ENCODE measurements at places on chromosomes 1 and 21.

DNA sequence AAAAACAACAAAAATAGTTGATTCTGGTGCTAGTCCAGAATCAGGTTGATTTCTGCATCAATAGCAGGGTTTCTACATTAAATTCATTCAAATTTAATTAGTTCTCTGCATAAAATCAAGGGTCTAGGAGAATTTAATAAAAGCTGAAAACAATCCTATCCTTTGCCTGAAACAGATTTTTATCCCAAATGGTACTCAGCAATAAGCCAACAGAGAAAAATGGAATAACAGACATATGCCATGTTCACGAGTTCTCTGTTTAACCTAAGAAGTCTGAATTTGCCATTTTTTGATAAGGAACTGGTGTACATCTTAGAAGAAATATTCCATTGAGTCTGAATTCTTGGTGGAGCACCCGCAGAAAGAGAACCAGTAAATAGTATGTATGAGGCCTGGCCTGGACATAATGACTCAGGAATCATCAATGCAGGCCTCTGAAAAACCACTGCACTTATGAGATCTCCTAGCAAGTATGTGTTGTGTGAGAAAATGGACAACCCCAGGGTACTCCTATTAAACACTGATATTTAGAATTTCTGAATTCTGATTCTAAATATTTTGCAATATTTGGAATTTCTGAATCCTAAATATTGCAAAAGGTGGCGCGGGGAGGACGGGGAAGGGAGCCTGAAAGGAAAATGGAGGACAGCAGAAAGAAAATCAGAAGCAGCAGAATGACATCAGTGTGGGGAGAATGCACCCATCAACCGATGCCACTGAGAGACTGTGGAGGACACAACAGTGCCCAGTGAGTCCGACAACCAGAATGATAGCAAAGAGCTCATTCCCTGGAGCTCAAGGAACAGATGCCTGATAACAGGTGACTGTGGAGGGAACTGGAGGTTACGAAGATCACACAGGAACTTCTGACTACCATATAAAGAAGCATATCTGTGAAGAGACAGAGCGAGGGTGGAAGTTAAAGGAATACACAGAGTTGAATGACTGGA, 97.6 kb downstream of the APP start:
- DNase-seq, result peak; percentile 69

DNA sequence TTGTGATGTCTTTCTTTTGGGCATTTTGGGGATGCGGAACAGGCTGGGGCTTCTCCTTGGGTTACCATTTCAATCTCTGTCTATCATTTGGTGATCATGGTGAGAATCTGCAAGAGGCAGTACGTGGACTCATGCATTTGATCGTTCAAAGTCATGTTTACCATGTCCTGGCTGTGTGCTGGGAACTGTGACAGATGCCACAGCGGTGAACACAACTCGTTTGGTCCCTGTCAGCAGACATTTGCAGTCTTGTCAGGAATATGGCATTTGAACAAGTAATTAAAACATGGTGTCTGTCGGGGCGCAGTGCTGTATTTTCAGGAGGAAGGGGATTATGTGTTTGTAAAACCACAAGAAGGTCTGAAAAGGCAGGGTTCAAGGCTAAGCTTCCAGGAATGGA, 103.3 kb upstream of the IGSF21 start:
- DNase-seq, result no peak

DNA sequence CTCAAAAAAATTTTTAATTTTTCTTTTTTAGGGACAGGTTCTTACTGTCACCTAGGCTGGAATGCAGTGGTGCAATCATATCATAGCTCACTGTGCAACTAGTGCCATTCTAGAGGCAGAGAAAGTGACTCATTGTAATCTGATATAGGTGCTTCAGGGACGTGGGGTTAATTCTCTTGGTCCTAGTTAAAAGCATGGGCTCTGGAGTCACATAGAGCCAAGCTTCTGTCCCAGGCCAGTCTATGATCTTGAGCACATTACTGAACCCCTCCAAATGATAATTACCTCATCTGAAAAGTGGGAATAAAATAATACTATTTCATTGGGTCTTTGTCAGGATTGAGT, 1.1 kb upstream of the ADIPOR1 start:
- peak; percentile 70 for DNase-seq

- DNase-seq, result peak; percentile 14
These were observed 724 bp downstream of the DOCK7 start for GRCh38 chr1:62687421-62687902.

GRCh38 chr1:37482796-37483744, 8.7 kb downstream of the ZC3H12A start:
- no peak for DNase-seq

DNA sequence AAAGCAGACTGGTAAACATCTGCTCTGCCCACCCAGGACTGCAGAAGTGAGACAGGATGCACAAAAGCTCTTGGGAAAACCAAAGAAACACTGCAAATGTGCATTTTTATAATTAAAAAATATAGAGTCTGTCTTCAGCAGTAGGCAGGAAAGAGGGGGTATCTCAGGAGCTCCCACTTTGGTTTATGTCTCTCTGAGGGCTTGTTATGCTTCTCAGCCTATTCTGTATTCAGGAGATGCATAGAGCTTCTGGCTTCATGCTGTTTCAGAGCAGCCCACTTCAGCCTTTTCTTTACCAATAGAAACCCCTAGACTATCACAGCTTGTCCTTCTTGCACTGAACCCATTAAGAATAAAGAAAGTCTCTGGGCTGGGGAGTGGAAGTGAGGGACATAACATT, 148.0 kb downstream of the ROR1 start:
- no peak for DNase-seq

- DNase-seq, result no peak
These were observed 54.7 kb upstream of the ARHGEF16 start for GRCh38 chr1:3399732-3400131.

- DNase-seq, result no peak
These were observed 15.1 kb upstream of the EDN2 start for GRCh38 chr1:41499591-41499990.

GRCh38 chr1:199463521-199464127, 563.9 kb upstream of the NR5A2 start:
- peak; percentile 37 for DNase-seq

- DNase-seq, result no peak
These were observed 12.6 kb upstream of the ACTL8 start for GRCh38 chr1:17742583-17742982.

DNA sequence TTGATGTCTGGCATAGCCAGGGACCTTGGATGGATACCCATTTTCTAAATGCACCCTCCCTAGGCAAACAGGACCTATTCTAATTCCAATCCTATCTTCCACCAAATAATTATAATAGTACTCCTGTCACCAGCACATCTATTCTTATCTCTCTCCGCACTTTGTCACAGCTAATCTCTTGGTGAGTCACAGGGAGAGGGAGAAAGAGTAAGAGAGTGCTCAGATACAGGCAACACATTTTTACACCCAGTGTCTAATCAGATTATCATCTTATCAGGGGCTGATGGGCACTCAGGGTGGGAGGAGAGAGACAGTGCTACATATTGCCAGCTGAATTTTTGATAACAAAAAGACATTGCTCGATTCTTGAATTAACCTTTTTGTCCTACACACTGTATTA, 275.0 kb upstream of the BEND5 start:
- DNase-seq, result no peak

GRCh38 chr1:116908820-116909511, 750 bp upstream of the PTGFRN start:
- no peak for DNase-seq

- DNase-seq, result no peak
These were observed 217.4 kb downstream of the FGGY start for GRCh38 chr1:59514061-59514909.

DNA sequence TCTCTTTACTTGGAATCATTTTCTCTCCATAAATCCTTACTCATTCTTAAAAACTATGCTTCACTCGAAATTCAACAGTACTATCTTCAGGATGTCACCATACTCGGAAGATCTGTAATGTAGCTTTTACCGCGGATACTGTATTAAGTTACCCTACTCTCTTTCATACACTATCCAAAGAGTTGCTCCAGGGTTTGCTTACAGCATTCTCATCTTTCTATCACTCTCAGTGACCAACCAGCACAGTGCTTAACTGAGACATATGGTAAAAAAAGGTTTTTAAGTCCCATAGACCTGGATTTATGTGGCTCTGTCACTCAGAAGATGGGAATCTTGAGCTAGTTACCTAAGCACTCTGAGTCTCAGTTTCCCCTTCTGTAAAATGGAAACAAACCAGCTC, 15.8 kb downstream of the GTF2B start:
- DNase-seq, result no peak

DNA sequence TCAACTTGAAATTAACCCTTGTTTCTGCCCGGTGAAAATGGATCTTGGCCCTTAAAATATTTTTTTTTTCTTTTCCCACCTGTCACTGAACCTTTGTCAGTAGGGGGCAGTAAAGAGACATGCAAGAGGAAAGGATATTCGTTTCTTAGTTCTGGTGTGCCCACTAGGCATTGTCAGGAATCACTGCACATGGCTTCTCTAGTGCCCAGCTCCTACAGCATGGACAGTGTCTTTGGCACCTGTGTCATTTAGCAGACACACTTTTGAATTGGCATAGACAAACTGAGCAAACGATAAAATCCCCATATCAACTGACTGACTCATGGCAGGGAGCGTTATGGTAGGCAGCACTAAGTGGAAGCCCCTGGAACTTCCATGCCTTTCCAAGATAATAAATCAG, 1048.1 kb downstream of the BRINP3 start:
- no peak for DNase-seq

DNA sequence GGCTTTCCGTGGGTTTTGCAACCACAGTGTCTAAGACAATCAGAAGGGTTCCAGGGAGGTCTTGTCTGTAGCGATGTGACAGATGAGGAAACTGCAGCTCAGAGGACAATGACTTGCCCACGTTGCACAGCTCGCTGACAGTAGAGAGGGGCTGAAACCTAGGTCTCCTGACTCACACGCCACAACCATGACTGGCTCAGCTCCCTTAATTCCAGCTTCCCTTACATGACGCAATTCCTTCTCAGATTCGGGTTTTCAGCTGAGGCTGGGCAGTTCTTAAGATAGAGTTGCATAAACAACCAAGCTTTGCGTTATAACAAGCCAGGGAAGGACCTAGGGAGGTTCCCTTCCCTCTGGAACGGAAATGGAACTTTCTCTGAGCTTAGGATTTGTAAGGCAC, 36.3 kb downstream of the DHCR24 start:
- peak; percentile 84 for DNase-seq

GRCh38 chr1:41233708-41234107, 8.4 kb downstream of the SCMH1 start:
- DNase-seq, result no peak

GRCh38 chr1:4655674-4656532, 1.5 kb downstream of the AJAP1 start:
- DNase-seq, result peak; percentile 14

DNA sequence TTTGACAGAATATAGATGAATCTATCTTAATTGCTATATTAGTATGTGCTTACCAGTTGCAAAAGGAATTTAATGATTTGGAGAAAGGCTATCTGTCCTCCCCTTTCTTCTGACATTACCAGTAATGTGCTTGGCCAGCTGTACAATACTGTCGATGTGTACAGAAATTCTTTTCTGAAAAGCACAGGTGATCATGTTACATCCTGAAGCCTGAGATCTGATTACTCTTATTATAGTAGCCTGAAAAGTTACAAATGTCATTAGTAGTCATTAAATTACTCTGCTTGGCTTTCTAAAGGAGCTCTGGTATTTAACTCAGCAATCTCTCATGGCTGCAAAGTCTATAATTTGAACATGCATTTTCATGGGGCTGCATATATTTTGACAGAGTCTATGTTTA, 209.8 kb downstream of the PTPRC start:
- DNase-seq, result no peak

DNA sequence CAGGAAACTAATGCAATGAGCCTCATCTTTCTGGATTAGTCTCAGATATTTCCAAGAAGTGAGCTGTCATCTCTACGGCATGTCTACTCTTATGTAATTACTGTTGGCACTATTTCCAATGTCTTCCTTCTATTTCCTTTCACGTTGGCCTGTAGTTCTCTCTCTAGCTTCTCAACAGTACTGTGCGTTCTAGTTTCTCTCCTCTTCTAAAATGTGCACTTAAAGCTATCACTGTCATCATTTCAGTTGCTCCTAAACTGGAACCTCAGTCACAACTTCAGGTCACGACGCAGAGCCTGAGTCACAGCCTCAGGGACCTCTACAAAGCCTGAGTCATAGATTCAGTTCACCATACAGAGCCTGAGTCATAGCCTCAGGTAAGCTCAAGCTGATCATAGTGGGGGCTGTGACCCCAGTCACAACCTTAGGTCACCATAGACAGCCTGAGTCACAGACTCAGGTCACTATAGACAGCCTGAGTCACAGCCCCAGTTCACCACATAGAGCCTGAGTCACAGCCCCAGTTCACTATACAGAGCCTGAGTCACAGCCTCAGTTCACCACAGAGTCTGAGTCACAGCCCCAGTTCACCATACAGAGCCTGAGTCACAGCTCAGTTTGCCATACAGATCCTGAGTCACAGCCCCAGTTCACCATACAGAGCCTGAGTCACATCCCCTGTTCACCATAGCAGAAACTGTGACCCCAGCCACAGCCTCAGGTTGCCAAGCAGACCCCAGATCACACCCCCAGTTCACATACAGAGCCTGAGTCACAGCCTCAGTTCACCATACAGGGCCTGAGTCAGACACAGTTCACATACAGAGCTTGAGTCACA, 13.0 kb downstream of the WNT9A start:
- peak; percentile 23 for DNase-seq

DNA sequence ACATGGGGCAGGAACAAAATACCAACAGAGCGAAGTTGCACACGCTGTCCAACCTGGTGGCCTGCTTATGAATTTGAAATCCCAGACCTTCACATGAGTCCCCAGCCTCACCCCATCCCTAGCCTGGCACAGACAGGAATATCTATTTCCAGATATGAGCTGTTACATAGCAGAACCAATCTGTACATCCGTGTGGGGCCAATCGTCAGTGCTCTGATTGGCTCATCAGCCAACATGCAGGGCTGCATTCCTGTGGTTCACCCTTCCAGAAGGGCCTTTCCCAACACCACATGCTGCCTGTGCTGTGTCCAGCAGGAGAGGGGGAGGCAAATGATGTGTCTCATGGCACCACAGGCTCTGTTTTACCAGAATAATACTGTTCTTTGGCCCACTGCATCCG, 31.3 kb downstream of the CCN1 start:
- peak; percentile 100 for DNase-seq

DNA sequence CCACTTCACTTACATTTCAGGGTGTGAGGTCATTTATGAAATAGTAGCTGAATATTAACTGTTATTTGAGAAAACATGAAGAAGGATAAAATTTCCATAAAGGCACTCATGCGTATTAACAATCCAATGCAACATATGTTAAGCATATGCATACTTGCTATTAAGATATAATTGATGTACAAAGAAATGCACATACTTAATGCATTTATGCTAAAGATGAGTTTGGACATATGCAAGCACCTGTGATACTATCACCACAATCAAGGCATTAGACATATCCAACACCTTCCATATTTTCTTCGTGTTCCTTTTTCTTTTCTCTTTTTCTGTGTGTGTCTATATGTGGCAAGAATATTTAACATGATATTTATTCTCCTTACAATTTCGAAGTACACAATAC, 464.8 kb upstream of the BRINP3 start:
- DNase-seq, result no peak

- DNase-seq, result no peak
These were observed 1.1 kb downstream of the CEP350 start for GRCh38 chr1:179955731-179956130.

GRCh38 chr1:205925736-205926135, 17.5 kb downstream of the SLC26A9 start:
- DNase-seq, result peak; percentile 36
